Frontal cortex (tissue), 4 donors: ENCODE measurements at places on chromosomes 7 and 10. TPM values are rescaled to one million over a fixed set of nuclear protein-coding genes. Genes with fewer than 3 reads are reported as not detected.

DNA sequence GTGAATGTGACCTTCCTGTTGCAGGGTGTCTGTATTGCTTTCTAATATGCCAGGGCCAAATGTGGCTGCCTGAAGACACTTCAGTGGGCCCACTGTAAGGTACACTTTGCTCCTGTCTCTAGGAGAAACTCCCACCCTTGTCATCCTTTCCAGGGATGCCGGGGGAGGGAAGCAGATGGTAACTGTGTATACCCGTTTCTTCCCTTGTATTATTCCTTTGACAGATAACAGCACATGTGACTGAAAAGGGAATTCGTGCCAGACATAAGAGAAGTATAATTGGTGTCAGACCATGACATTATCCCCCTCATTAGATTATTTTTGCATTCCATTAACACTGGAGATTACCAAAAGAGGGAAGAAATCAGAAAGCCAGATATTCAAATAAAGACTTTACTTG, 317.7 kb downstream of the CAMK1D start:
- no peak for DNase-seq

OR2A12 gene
- total RNA-seq, result not detected

GIMAP1 gene
- total RNA-seq, result 0.82 TPM

ARHGEF5 gene
- 0.82 TPM for total RNA-seq

- DNase-seq, result no peak
Measured at GRCh38 chr10:2392145-2392812, 655.0 kb upstream of the ADARB2 start.

- no peak for DNase-seq
Measured at GRCh38 chr10:103853428-103854264, 1.7 kb downstream of the SH3PXD2A start.

DNA sequence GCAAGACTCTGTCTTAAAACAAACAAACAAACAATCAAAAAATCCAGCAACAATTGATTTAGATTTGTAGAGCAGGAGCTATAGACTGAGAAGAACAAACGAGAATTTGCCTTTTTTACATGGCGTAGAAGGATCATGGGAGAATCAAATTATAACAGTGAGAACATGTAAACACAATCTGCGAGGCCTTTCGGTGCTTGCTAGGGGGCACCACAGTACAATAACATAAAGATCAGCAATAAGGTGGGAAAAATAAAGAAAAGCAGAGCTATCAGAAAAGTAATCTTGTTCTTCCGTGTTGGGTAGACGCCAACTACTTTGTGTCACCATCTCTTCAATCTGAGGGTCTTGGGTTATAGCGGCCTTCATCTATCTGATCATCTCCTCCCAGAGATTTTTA, 82.2 kb downstream of the NOD1 start:
- no peak for DNase-seq

NME8 gene
- not detected for total RNA-seq

DNA sequence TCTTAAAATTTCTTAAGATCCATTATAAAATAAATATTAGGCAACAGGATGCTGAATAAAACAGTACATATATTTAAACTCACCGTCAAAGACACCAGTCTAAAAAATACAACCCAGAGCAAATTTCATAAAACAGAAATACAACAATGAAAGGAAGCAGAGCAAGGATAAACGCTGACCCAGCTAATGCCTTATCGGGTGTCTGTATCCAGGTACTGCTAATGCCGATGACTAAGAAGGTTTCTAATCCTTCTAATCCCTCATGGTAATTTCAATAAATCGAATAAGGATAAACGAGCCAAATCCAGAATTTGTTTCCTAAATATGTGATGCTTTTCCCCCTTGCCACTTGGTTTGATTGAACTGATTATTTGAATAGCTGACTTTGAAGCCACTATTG, 1.7 kb downstream of the HYCC1 start:
- no peak for DNase-seq

DNA sequence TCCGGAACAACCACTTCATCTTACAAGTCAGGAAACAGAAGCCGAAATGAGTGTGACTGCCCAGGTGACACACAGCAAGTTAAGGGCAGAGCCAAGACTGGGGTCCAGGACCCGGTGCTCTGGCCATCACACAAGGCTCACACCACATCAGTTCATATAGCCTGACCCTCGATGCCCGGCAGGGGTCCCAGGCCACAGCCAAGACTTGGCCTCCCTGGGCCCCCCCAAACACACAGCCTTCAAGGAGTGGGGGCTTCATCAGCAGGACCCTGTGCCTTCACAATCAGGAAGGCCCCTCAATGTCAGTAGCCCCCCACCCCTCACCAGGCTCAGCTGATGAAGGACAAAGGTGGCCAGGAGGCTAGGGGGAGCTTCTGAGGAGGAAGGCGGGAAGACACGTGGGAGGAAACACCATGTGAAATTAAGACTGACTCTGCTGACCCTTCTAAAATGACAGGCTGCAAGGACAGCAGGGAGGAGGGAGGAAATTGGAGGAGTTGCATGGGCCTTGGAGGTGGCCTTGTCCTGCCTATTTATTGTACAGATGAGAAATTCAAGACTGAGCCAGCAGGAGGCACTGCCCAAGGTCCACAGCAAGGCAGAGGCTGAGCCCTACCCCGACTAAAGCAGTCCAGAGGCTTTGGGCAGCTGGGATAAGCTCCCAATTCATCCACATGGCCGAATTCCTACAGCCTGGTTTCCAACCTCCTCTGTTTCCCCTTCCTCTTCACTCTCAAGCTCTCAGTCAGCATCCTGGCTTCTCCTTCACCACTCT, 216.1 kb upstream of the ZMIZ1 start:
- no peak for DNase-seq

DNA sequence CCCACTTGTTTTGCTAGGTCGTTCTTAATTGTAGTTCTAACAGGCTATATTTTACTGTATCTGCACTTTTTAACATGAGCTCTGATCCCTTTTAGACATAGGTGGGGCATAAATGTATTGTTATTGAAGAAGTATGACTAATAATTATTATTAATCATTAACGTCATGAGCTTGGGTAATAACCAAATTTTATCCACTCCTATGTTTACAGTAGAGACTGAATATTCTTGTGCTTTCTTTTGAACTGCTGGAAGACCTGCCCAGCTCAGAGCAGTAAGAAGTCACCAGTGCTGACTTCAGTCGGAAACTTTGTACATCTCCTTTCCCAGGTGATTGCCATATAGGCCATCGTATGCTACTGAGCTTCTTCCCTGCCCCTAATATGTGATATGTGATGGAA, 18.7 kb downstream of the PKD2L1 start:
- no peak for DNase-seq

AZGP1 gene
- not detected for total RNA-seq

DNA sequence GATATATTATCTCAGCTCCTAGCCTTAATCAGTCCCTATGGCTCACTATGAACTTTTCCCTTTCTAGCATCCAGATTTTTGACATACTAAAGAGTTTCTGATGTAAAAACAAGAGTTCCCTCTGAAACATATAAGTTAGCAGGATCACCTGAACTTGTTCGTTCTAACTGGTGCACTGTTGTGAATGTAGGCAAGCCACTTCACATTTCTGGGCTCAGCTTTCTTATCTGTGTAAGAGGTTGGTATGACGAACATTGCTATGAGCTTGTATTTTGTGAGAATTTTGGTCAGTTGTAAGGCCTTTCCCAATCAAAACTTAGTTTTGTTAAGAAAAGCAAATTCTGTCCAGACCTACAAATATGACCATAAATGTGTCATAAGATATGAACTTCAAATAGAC, 46.1 kb downstream of the MAGI2 start:
- no peak for DNase-seq

OR2A5 gene
- not detected for total RNA-seq

DNA sequence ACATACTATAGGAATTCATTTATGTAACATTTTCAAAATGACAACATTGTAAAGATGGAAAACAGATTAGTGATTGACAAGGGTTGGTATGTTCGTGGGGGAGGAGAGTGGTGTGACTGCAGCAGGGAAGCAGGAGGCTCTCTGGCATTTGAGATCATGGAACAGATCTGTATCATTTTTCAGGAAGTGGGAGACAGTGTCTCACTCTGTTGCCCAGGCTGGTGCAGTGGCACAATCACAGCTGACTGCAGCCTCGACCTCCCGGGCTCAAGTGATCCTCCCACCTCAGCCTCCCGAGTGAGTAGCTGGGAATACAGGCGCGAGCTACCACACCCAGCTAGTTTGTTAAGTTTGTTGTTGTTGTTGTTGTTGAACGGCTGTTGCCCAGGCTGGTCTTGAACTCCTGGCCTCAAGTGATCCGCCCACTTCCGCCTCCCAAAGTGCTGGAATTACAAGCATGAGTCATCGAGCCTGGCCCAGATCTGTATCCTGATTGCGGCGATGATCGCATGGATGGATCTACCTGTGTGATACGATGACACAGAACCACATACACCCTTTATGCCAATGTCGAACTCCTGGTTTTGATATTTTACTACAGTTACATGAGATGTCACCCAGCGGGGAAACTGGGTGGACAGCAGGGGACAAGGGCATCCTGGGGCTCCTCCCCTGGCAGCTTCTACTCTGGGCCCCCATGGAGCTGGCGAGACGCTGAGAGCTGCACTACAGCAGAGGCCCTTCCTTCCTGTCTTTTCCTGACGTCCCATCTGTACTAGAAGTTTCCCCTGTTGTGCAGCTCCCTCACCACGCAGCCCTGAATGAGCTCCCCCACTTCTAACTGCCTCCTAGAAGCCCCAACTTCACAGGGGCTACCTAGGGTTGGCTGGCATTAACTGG, 12.3 kb upstream of the CYTH3 start:
- DNase-seq, result no peak

GNB2 gene
- total RNA-seq, result 72.6 TPM

OR9A4 gene
- total RNA-seq, result not detected

DNA sequence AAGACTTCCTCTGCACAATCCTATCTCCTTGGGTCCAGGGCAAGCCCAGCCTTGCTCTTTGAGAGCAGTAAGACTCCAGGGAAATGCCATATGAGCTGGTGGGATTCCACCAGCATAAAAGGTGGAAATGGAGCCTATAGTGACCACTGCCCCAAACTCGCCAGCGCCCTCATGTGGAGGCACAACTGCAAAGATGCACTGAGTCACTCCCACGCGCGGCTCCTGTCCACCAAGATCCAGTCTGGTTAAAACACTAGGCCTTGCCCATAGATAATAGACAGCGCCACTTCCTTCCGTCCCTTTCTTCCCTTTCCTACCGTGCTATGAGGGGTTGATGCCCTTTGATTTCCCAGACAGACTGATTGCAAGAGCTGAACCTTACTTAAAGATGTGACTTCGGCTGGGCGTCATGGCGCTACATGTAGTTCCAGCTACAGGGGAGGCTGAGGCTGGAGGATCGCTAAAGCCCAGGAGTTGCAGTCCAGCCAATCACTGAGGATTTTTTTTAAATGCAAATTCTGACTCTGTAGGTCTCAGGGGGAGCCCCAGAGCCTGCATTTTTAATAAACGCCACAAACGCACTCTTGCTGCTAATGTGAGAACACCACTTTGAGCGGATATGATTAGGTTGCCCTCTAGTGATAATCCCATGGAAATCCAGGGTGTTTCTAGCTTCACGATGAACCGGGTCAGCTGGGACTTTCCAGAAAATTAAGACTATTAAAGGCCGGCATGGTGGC, 136.5 kb downstream of the EPC1 start:
- DNase-seq, result no peak

MRC1 gene
- 3.7 TPM for total RNA-seq

- no peak for DNase-seq
Measured at GRCh38 chr7:42253316-42253715, 16.3 kb upstream of the GLI3 start.

DNA sequence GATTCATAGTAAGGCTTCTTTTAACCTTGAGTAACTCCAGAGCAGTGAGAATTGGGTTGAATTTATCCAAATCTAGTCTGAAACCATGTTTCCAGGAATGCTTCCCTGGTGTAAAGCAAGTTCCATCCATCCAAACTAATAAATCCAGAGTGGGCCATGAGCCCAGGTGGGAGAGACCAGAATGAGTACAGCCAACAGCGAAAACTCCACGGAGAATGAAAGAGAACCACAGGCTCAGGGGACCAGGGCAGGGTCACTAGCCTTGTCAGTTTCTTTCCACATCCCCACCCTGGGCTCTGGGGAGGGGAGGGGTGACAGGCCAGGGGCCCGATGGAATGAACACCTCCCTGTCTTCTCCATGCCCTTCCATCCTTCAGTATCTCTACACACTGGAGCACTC, 180.1 kb downstream of the NEURL1 start:
- DNase-seq, result no peak

ERVW-1 gene
- not detected for total RNA-seq

- no peak for DNase-seq
Measured at GRCh38 chr10:24680647-24681524, 42.8 kb downstream of the ARHGAP21 start.

DNA sequence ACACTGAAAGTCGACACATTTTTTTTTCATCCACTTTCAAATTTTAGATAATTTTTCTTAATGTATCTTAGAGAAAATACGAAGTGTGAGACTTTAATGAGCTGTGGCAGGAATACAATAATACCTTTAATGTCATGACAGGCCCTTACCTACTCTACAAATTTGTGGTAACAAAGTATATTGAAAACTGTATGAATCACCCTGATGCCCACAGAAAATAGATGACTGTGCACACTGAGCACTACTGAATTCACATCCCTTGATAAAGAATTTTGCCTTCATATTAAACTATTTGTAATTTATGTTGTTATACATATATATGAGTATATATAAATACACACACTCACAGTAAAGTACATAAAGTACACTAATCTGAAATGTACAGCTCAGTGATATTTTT, 51.7 kb downstream of the AKR1D1 start:
- no peak for DNase-seq

DNA sequence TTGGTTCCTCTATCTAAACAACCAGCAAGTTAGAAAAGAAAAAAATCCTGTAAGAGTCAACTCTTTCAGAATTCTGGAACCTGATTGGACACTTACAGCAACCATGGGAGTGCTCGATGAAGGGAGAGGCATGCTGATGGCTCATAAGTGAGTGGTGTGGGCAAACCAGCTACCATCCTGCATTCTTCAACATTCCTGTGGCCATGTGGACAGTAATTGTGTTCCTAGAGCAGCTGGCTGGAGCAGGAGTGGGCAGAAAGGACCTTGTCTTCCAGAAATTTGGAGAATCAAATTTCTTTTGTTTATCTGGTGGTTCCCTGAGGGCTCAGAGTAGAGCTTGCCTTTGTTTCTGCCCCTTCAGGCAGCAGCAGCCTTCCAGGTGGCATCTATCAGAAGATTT, 22.5 kb upstream of the MYL7 start:
- DNase-seq, result no peak

C10orf67 gene
- 0.41 TPM for total RNA-seq

GRCh38 chr10:21402606-21403083, 122.8 kb downstream of the SKIDA1 start:
- no peak for DNase-seq
